ENCODE measurements at places on chromosomes 7 and 10.

DNA sequence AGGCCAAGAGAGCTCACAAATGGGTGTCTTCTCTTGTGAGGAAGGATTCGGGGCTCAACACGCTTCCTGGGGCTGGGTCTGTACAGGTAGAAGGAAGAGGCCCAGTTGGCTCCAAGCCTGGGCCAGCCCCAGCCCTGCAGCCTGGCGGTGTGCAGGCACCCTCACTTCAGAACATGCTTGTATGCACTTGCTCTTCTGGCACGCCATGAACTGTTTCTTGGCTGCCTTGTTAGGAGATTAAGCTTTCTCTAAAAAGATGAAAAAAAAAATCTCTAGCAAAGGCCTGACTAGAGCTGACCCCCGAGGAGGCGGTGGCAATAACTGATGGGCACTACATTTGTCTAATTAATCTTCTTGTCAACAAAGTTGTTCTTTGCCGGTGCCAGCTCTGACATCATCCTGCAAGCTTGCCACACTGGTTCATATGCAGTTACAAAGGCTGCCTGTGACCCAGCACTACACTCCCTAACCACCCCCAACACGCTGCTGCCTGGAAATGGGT, 94.7 kb downstream of the WDR11 start:
- DNase-seq, result peak; percentile 36

- no peak for DNase-seq
Observed at GRCh38 chr7:55026867-55027490, 8.2 kb downstream of the EGFR start.

GRCh38 chr10:85916994-85917573, 449.5 kb downstream of the GRID1 start:
- no peak for DNase-seq

- DNase-seq, result no peak
Observed at GRCh38 chr10:129870474-129870757, 93.7 kb downstream of the EBF3 start.

DNA sequence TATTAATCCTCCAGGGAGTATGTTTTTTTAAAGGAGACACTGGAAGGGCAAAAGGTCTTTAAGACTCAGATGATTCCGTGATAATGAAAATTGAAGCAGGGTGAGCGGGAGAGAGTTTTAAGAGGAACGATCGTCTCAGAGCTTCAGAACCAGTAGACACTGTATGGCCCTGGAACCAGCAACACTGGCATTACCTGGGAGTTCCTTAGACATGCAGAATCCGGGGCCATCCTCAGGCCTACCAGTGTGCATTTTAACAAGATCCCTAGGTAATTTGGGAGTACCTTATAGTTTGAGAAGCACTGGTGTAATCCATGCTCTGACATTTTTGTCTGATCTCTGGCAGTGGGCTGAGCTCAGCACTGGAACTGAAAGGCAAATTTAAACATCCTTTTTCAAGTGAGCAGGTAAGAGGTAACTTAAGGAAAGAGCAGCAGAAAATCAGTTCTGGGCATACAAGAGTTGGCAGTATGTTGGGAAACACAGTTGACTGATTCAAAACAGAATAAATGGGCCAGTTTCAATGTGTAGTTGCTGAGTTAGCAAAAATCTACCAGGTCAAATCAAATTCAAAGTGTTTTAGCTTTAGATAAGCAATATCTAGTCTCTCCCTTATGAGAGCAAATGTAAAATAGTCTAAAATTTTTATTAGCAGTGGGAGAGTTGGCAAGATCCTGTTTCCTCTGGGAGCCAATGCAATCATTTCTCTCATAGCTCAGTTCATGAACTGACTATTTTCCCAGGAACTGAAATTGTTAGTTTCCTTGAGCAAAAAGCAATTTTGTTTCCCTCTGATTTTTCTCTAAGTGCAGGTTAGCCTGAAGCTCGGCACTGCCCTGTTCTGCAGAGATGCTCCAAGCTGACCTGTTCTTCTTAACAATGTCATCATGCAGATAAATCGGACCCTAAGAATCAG, 97.2 kb upstream of the ELMO1 start:
- no peak for DNase-seq

GRCh38 chr7:4076701-4077294, 605.3 kb upstream of the FOXK1 start:
- no peak for DNase-seq

DNA sequence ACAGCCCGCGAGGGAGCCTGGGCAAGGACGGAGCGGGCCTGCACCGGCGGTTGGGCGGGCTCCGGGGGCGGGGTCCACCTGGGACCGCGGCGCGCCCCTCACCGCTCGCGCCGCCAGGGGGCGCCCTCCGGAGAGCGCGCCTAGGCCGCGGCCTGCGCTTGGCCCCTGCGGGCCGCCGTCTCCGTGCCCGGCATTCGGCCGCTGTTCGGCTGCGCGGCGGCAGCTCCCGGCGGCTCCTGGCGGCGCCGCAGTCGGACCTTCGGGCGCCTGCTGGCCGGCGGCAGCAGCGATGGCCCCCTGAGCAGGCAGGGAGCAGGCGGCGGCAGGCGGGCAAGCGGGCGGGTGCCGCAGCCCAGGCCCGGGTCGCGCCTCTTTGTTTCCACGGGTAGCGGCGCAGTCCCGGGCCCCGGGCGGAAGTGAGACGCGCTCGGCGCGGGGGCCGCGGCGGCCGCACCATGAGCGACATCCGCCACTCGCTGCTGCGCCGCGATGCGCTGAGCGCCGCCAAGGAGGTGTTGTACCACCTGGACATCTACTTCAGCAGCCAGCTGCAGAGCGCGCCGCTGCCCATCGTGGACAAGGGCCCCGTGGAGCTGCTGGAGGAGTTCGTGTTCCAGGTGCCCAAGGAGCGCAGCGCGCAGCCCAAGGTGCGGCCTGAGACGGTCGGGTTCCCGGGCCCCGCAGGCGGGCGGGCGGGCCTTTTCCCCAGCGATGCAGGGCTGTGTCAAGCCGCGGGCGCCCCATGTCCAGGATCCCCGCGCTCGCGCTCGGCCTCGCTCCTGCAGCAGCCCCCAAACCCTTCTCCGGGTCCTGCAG, at the start of gene INTS15:
Gene INTS15 (plus strand): TSS at position 193 of the 816 bp plus-strand sequence. CDS start 263 bp downstream, at position 456.
- no peak for DNase-seq

DNA sequence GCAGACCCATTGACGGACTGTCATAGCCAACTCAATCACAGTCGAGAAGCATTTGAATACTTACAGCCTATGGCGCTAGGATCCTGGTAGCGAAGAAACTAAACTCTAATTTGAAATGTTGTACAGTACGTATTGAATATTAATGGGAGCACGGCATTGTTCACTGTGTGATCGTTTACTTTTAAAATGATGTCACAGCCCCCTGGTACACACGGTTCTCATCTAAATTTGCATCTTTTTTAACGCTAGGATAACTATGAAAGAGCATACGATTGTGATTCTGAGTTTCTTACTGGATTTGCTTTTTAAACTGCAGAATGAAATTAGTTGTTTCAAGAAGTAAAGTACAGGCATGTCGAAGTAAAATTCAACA, 895 bp upstream of the NAPEPLD start:
- DNase-seq, result no peak

DNA sequence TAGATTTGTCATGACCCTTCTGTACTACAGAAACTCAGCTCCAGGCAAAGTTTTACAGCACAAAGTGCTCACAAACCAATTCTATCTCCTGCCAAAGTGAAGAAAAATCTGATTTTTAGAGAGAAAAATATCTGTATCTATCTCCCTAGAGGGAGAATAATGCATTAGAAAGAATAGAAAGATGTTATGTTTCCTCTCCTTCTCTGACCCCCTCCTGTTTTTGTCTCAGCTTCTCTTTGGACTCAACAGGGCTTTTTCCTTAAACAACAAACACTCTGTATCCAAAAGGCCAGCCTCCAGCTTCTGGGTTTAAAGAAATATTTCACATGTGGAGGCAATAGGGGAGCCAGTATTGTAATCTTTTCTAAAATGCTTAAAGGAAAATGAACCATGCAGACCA, 627.4 kb downstream of the REEP3 start:
- no peak for DNase-seq

DNA sequence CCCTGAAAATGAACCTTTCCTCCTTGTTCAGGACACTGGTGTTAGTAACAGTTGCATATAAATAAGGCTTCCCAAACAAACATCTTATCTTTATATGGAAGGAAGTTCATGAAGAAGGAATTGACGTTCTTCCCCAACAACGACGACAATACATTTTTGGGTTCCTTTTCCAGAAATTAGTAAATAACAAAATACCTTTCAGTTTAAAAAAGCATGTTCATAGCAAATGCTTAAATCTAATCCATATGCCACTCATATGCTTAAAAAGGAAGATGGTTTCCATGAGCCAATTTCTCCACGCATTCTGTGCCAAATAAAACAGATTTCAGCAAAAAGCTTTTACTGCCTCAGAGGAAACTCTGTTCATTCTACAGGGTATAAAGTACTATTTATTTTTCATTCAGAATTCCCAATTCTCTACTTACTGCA, 182.6 kb downstream of the COBL start:
- no peak for DNase-seq

DNA sequence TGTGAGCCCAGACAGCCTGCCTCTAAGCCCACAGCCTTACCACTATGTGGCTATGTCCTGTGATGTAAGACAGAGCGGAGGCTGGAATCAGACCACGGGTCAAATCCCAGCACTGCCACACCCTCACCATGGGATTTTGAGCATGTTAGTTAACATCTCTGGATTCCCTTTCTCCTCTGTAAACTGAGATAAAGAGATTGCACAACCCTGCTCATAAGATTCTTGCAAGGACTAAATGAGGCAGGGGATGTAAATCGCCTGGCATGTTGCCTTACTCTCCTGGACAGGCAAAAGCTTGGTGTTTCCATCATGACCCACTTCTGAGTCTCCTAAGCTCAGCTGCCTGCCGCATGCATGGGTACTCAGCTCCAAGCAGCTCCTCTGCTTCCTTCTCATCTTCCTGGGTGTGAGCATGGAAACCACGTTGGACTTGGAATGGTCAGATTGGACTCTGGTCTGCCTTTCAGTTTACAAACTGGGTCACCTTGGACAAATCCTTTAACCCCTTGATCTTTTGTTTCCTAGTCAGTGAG, 41.3 kb upstream of the MTURN start:
- no peak for DNase-seq

GRCh38 chr7:150736864-150737263, 354 bp upstream of the GIMAP5 start:
- DNase-seq, result no peak

GRCh38 chr7:45511721-45512597, 62.2 kb upstream of the ADCY1 start:
- DNase-seq, result no peak

GRCh38 chr10:71766717-71767419, 6.5 kb downstream of the VSIR start:
- no peak for DNase-seq

DNA sequence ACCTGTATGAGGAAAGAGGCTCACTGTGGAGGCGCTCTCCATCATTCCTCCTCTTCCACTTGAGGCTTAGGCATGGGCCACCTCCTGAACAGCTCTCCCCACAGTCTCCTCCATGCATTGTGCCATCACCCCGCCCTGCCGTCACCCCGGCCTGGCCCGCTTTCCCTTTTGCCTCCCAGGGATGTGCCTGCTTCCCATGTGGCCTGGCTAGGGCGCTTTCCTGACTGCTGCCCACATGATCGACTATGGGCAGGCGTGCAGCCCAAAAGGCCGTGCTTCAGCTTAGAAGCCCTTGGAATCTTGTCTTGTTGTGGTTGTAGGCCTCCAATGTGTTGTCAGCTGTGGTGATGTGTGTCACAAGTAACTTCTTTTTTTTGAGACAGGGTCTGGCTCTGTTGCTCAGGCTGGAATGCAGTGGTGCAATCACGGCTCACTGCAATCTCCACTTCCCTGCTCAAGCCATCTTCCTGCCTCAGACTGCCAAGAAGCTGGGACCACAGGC, 1.8 kb upstream of the ACTR3C start:
- no peak for DNase-seq

DNA sequence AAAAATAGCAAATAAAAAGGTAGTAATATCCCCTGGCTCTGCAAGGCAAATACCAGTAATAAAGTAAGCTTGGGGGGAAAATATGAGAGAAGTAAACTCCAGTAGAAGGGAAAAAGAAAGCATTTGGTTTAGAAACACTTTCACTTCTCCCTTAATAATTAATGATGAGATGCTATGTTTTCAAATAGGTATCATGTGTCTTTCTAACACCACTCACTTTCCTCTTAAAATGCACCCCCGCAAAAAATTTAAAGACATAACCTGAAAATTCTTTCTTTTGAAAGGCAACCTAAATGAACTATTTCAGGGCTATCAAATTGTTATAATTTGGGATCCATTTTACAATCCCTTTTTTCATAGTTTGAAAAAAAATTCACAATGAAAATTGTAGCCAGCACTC, 240.3 kb downstream of the SNX10 start:
- no peak for DNase-seq

DNA sequence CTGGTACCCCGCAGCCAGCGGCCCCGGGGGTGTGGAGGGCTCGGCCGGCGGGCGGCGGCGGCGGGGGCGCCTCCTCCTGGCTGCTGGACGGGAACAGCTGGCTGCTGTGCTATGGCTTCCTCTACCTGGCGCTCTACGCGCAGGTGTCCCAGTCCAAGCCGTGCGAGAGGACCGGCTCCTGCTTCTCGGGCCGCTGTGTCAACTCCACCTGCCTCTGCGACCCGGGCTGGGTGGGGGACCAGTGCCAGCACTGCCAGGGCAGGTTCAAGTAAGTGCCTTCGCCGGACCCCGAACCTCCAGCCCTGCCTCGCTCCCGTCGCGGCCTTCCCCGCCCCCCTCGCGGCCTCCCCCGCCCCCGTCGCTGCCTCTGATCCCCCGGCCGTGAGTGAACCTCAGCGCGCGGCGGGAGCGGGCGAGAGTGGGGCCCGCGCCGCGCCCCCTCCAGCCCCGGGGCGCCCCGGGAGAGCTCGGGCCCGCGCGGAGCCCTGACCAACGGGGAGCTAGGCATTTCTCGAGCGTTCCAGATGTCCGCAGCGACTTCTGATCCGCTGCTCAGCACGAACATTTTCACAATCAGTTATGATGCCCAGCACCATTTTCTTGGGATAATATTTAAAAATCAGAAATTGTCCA, 727 bp downstream of the ATRNL1 start:
- no peak for DNase-seq

DNA sequence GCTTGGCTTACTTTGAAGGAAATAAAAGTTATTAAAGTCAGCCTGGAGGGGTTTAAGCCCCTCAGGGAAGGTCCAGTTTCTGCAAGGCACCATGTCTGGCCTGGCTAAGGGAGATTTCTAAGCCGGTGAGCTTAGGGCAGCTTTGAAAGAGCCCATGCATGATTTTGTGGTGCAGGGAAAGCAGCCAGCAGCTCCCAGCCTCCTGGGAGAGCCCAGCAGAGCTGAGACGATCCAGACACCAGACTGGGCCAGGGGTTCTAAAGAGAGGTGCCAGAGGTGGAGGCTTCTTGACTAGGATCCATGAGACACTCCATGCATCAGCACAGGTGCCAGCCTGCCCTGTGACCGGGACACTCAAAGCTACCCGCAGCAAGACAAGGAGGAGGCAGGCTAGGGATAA, 59.6 kb upstream of the MKX start:
- no peak for DNase-seq

DNA sequence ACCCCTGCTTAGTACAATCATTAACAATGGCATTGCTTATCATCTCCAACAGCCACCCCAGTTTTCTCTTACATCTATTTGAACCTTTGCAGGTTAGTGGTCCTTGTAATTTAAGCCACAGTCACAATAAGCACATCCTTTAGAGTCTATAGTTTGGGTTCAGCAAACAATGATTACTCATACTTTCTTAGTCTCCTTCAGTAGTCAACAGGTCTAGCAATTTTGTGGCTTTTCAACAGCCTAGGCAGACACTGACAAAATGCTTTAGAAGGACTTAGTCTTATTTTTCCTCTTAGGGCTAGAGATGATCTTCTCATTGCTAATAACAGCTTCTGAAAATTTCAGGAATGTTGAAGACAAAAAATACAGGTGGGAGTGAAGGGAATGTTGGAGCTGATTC, 32.3 kb upstream of the FAM204A start:
- DNase-seq, result no peak

Measured in DMS 273 treated with DMSO at 0.1 percent for 48 hours (cell line).